ENCODE measurements at places on chromosomes 2 and 18.

DNA sequence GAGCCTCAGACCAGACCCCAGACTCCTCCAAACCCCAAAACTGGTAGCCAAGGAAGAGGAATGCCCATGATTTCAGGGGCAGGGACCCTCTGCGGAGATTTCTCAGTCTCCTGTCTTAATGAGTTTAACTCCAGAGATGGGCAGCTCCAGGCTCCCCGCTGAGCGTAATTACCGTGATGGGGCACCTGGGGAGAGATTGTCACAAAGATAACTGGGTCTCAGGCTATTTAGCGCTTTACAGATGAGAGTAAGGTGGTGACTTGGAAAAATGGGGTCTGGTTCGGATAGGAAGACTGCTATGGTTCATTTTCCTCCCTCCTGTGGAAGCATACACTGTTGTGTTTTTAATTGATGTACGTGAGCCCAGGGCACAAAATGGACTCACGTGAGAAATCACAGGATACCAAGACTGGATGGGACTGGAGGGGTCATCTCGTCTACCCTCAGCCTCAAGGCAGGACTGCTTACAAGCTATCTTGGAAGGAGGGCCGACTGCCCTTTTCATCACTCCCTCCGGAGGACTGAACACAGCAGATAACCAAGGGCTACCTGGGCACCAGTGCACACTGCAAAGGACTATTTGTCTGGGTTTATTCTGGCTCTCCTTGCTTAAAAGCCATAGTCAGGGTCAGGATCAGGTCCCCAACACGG is 427.8 kb downstream of the ZNF521 start:
- DNase-seq, result no peak

- no peak for DNase-seq
Observed at GRCh38 chr18:61579581-61579980, 246.4 kb downstream of the CDH20 start.

- no peak for DNase-seq
Observed at GRCh38 chr2:11007331-11008264, 95.9 kb downstream of the KCNF1 start.

DNA sequence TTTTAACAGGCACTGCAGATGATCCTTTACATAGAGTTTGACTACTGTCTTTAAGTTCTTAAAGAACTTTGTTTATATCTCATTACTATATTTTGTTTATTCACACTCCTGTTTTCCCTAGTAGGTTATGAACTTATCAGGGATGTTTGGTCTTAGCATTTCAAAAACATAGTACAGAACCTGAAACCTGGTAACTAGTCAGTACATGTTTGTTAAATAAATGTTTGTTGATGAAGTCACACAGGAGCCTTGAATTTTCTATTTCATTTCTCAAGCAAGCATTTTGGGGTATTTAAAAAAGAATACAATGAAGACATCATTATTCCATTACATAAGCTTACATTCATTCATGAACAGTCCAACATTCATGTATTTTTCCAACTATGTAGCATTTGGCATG is 280.3 kb upstream of the ZSWIM2 start:
- no peak for DNase-seq

DNA sequence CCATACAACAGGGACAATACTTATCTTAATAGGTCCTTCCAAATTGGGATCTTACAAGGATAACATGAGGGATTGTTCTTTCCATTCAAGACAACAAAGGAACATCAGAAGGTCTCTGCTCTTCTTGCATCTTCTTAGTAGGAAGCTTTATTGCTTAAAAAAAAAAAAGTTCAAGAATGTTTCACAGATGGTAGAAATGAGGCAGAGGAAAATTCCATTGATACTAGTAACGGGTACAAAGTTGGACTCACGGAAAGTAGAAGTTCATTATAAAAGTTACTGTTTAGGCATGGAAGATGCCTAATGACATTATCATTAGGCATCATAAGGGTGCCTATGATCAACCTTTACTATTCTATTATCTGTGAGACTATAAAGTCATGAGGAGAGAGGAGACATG is 136.2 kb downstream of the LAMA3 start:
- no peak for DNase-seq

GRCh38 chr2:220880623-220881596 is 691.2 kb downstream of the EPHA4 start:
- DNase-seq, result no peak

DNA sequence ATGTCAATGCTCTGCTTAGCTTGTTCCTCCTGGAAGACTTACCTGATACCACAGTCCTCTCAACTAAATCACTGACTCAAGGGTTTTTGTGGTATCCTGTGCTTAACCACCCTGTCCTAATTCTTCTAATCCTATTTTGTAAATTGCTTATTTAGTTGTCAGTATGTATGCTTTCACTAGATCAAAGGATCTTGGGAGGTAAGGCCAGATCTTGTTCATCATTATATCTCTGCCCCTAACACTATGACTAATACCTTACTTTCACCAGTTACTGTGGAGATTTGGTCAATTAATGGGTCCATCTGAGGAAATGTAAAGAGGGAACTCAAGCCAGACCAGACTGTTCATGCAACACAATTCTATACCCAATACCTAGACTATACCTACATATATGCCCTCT is 203.2 kb downstream of the GULP1 start:
- no peak for DNase-seq

GRCh38 chr2:178478130-178478438 is 316 bp downstream of the FKBP7 start:
- no peak for DNase-seq

DNA sequence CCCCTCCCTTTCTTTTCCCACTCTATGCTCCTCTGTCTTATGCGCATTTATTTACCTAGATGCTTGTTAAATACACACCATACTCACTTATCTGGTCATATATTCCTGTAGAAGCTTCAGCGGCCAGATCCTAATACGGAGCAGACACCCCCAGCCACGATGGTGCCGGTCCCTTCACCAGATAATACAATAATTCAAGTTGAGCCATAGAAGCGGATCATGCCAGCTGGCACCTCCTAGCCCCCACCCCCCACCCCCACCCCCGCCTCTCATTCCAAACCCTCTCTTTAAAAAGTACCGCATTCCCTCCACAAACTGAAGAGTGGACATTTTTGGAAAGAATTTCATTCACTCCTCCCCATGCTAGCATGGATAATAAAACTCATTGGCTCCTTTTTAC is 95.2 kb downstream of the BIN1 start:
- no peak for DNase-seq

DNA sequence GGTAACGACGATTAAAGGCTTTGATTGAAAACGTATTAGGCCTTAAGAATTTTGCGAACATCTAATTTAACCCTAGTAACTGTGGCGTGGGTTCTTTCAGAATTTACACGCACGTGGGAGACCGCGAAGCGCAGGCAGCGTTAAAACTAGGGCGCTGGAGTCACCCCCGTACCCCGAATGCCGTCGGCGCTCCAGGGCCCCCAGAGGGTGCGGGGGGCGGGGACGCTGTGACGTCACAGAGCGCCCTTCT is 673 bp upstream of the SMCHD1 start:
- DNase-seq, result no peak

GRCh38 chr18:54235871-54236270 is 11.4 kb upstream of the MBD2 start:
- no peak for DNase-seq

- no peak for DNase-seq
Observed at GRCh38 chr18:27797484-27797883, 379.4 kb downstream of the CDH2 start.

- no peak for DNase-seq
Observed at GRCh38 chr18:75273817-75274216, 63.2 kb downstream of the TSHZ1 start.

DNA sequence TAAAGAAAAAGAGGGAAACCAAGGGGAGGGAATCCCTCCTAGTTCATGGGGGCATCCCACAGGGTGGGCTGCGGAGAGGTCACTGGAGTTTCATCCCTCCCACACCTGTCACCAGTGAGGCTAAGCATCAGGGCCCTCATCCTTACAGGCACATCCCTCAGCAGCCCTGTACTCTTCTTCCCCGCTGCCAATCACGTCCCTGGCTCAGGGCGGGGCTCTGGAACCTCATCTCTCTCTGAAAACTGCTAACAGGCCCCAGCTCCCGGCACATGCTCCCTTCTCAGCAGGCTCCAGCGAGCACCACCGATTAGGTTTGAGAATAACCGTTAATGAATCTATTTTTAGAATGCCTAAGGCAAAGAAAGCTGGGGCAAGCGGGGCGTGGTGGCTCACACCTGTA is 13.0 kb downstream of the UXS1 start:
- no peak for DNase-seq

- no peak for DNase-seq
Observed at GRCh38 chr18:55179425-55179824, 220.2 kb upstream of the CCDC68 start.

DNA sequence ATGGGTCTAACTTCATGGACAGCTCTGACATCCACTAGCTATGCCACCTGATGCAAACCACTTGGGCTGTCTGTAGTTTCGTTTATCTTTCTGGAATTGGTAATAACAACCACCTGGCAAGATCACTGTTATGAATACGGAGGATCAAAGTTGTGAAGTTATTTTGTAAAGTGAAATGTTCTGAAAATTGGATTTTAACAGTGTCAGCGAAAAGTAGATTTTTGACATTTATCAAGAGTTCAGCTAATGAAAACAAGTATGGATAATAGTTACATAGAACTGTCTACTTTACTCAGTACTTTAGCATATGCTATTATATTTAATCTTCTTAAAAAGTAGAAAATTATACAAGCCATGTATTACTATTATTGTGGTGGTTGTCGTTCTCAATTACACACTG is 813.8 kb downstream of the RNF144A start:
- DNase-seq, result no peak

GRCh38 chr2:46805401-46805951 is 110.1 kb downstream of the MCFD2 start:
- no peak for DNase-seq

DNA sequence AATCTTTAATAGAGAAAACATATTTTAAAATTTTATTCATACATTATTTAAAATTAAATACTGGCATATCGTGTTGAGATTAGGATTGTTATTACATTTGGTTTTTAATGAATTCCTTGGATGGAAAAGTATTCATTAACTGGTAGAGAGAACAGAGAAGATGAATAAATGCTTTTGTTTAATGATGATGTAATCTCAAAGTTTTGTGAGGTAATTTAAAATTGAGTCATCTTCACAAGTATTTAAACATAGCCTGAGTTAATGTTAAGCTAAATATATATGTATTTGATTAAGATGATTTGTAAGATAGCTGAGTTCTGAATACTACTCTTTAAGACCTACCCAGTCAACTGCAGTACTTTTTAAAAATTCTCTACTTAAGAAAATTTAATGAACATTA is 713.4 kb upstream of the VRK2 start:
- DNase-seq, result no peak

DNA sequence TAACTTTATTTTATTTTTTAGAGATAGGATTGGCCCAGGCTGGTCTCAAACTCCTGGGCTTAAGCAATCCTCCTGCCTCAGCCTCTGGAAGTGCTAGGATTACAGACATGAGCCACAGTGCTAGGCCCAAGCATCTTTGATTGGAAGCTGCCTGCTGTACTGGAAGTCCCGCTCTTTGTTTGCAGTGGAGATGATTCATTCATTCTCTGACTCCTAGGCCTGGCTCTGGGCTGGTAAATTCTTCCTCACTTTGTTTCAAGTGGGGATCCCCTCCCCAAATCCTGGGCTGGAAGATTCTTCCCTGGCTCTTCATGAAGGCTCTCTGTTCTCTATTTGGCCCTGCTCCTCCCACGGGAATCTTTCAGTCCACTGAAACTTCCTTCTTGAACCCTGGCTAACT is 81.9 kb downstream of the NEURL3 start:
- no peak for DNase-seq
